NCI-H2081 treated with DMSO at 0.1 percent for 48 hours (cell line): ENCODE measurements at places on chromosomes 4 and X.

GRCh38 chr4:83096397-83096796, 18.1 kb downstream of the PLAC8 start:
- no peak for DNase-seq

- no peak for DNase-seq
Observed at GRCh38 chr4:127414951-127415606, 217.7 kb upstream of the INTU start.

DNA sequence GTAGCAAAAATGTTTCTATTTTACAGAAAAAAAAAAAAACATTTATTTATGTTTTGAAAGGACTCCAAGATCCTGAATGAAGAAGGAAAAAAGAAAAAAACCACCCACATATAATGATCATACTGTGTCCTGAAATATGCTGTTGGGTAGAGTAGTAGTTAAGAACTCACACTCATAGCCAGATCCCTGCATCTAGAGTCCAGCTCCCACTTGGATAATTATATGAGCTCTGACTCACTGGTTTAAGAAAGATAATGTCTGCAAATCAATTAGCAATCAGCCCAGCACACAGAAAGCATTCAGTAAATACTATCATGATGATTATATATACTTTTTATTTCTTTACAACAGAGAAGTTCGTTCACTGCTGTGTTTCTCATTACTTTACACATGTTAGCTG, 46.7 kb upstream of the MXRA5 start:
- no peak for DNase-seq

- no peak for DNase-seq
Observed at GRCh38 chr4:81040012-81040659, 9.6 kb downstream of the BMP3 start.

DNA sequence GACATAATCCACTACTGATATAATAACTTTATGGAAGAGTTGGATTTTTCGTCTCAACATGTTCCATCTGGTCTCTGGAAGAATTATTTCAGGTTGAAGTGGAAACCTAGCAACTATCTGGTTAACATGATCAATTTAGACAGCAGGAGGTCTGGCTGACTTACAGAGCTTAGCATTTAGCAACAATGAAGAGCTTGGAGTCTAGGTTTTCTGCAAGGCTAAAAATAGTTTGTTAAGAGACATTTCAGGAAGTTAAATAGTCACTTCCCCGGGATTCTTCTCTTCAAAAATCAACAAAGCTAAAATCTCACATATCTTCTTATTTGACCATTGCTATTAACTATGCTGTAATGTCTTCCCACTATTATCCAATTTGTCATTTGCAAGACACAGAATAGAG, 418.6 kb upstream of the DIPK2B start:
- DNase-seq = no peak

- no peak for DNase-seq
Observed at GRCh38 chr4:15552557-15553362, 83.1 kb downstream of the CC2D2A start.

DNA sequence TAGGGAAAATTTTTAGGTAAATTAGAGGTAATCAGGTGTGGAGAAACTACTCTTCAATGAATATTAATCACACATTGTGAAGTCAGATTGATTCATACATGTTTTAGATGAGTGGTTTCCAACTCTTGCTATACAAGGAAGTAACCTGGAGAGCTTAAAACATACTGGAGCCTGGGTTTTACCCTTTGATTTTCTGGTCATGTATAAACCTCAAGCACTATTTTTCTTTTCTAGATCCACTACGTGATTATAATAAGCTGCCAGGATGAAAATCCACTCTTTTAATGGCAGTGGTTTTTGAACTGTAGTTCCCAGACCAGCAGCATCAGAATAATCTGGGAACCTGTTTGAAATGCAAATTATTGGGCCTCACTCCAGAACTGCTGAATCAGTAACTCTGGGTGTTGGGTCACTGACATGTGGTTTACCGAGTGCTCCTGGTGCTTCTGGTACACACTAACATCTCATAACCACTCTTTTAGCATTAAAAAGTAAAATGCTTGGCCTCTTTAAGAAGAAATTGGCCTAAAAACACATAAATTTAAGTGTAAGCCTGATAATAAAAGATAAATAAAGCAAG, 63.4 kb downstream of the DCAF12L1 start:
- DNase-seq = no peak

- no peak for DNase-seq
Observed at GRCh38 chr4:56840559-56840958, 19.1 kb upstream of the SPINK2 start.

- DNase-seq = no peak
Observed at GRCh38 chrX:54964766-54965497, 29.1 kb downstream of the PFKFB1 start.

- no peak for DNase-seq
Observed at GRCh38 chrX:33721927-33722326, 410.2 kb downstream of the FAM47A start.

- DNase-seq = no peak
Observed at GRCh38 chrX:68834371-68835103, 5.7 kb downstream of the EFNB1 start.

- DNase-seq = no peak
Observed at GRCh38 chr4:70943114-70943513, 40.9 kb downstream of the MOB1B start.
